ENCODE measurements at places on chromosomes 6 and 20.

GRCh38 chr6:133501675-133502270 is 260.6 kb downstream of the EYA4 start:
- no peak for DNase-seq

DNA sequence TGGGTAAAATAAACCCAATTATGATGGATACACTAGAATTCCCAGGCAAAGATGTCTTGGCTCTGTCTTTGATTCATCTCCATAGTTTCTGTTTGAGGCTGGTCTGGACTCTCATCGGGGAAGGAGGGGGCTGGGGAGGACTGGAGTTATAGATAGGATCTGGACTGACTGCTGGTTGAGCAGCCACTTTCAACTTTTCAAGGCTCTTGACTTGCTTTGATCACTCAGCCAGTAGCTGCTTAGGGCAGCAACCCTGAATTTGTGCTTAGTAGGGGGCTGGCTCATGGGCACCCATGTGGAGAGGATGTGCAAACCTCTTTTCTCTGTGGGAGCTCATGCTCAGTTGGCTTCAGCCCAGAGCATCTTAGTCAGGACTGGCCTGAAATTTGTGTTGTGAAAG is 114.0 kb upstream of the NEDD9 start:
- no peak for DNase-seq

- no peak for DNase-seq
Observed at GRCh38 chr6:167720456-167721285, 106.0 kb upstream of the AFDN start.

DNA sequence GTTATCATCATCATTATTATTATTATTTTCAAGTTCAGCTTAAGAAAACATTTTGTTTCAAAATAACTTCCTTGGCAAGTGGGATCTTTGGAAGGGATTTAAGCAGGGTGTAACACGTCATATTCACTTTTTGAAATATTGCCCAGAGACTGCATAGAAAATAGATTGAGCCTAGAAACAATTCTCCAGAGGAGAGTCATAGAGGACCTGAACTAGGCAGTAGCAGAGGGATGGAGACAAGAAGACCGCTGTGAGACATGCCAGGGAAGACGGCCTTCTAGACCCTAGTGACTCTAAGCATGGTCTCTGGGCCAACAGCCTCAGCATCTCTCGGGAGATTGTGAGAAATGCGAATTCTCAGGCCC is 55.5 kb downstream of the EDN1 start:
- DNase-seq: no peak
